WTC11 (cell line): ENCODE measurements at places on chromosomes 3 and 15. TPM values are rescaled to one million over a fixed set of nuclear protein-coding genes. Genes with fewer than 3 reads are reported as not detected.

GOLGA8J gene
- total RNA-seq = 0.11 to 0.33 TPM in 2 of 3 replicates, not detected in the other

DNA sequence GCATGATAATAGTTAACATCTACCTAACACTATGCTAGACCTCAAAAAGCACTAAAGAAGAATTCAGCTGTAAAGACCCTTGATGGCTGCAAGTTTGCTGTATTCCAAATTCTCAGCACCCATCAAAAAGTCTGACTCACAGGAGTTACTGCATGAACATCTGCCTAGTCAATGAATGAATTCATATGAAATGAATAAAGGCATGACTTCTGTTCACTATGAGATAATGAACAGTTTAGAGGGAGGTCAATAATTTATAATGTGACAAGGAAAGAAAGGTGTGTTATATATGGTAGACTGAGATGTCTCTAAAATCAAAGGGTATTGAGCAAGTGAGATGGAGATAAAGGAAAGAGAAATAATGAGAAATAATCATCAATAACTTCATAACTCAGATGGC is 508.2 kb upstream of the TGFBR2 start:
- no peak for DNase-seq

DNA sequence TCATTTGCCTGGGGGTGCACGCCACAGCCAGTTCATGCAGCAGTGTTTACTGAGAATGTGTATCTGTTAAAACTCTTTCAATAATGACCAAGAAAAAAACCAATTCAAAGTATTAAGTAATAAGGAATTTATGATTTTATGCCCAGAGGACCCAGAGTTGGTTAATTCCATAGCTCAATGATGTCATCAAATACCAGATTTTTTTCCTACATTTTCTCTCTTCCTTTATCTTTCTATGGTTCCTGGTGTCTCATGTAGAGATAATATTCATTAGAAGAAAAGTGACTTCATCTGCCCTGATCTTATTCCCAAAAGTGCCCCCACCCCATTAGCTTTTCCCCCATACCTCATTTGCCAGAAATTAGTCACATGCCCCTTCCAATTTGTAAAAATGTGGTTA is 44.6 kb upstream of the LMCD1 start:
- DNase-seq = no peak

DNA sequence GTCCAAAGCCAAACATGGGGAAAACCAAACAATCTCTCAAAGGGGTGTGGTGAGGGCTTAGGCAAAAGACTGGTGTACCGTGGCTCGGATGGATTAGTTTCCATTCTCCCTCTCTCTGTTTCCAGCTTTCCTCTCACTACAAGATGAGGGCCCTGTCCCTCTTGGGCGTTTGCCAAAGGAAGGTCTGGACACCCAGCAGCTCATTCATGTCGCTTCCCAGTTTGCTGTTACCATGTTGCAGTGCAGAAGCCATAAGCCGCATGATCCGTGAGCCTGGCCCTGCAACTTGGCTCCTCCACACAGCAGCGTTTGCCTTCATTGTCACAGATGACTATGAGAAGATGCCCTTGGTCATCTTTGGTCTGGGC is 92.2 kb downstream of the APBA2 start:
- DNase-seq = no peak

DNA sequence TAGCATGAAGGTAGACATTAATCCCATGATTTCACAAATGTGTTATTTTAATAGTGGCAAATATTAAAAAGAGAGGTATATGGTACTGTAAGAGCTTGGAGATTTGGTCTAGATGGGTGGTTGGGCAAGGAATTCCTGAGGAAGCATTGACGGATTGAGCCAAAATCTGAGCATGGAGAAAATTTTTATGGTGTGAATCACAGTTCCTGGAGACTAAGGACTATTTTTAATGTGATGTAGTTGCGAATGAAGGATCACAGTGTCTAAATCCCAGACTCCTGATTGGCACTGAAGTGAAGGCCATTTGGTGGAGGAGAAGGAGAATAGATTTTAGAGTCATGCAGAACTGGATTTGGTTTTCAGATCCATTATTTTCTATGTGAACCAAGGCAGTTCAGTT is 188.7 kb upstream of the FEZF2 start:
- DNase-seq = no peak

ANKRD63 gene
- 1.2 to 1.7 TPM (median 1.4 TPM) in 3 replicates for total RNA-seq

DNA sequence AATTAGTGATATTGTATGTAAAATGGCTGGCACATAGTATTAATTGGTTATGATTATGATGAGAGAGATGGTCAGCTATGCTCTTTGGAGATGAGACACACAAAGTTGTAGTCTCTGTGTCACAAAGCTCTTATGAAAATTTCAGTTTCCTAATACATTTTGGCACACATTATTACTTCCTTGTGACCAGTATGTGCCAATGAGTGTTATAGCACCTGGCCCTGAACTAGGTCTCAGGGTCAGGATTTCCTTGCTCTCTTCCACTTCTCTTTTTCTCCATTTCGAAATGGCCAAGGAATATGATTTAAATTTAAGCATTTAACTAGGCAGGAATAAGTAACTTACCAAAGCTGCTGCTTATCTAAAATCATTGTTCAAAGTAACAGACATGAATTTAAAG is 28.0 kb downstream of the TIPARP start:
- no peak for DNase-seq

TNNC1 gene
- 4.3 to 5.7 TPM (median 5.6 TPM) in 3 replicates for total RNA-seq

GRCh38 chr15:89910891-89911626 is 1.7 kb downstream of the ARPIN start:
- DNase-seq = no peak

GRCh38 chr3:180382638-180383180 is 219.3 kb upstream of the TTC14 start:
- DNase-seq = no peak

TF gene
- total RNA-seq = 9.3 to 10.9 TPM (median 9.3 TPM) in 3 replicates

MKRN2OS gene
- total RNA-seq = 0.48 to 0.87 TPM in 2 of 3 replicates, not detected in the other

GRCh38 chr3:54847361-54847760 is 80.5 kb downstream of the LRTM1 start:
- DNase-seq = no peak

AHSG gene
- 1.5 to 1.9 TPM (median 1.8 TPM) in 3 replicates for total RNA-seq

DNA sequence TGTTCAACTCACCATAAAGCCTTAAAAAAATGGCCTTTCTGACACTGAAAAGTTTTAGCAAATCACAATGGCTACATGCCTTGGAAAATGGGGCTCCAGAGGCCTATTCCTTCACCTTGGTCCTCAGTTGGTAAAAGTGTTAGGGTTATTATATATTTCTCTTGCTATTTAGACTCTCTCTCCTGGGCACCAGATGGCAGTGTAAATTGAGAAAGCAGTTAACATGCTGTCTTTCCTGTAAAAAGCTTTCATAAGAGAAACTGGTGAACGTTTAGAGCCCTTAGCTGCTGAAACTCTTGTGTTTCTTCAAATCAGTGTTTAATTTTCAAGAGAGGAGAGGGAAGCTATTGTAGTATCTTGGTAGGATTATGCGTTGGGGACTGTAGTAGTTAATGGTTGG is 89.9 kb downstream of the LRTM1 start:
- no peak for DNase-seq

ITPKA gene
- total RNA-seq = 0.50 to 1.2 TPM (median 0.62 TPM) in 3 replicates

ZNF385D gene
- total RNA-seq = 8.5 to 9.6 TPM (median 9.0 TPM) in 3 replicates

GRCh38 chr3:62027241-62027640 is 346.1 kb downstream of the FEZF2 start:
- DNase-seq = no peak

- DNase-seq = no peak
Measured at GRCh38 chr3:46508850-46509591, 11.2 kb downstream of the RTP3 start.

HES1 gene
- total RNA-seq = 28.4 to 65.9 TPM (median 62.3 TPM) in 3 replicates
